ENCODE measurements at places on chromosomes 4 and X. TPM values are rescaled to one million over a fixed set of nuclear protein-coding genes. Genes with fewer than 3 reads are reported as not detected.

Gene MAGEB10
- total RNA-seq, result not detected

DNA sequence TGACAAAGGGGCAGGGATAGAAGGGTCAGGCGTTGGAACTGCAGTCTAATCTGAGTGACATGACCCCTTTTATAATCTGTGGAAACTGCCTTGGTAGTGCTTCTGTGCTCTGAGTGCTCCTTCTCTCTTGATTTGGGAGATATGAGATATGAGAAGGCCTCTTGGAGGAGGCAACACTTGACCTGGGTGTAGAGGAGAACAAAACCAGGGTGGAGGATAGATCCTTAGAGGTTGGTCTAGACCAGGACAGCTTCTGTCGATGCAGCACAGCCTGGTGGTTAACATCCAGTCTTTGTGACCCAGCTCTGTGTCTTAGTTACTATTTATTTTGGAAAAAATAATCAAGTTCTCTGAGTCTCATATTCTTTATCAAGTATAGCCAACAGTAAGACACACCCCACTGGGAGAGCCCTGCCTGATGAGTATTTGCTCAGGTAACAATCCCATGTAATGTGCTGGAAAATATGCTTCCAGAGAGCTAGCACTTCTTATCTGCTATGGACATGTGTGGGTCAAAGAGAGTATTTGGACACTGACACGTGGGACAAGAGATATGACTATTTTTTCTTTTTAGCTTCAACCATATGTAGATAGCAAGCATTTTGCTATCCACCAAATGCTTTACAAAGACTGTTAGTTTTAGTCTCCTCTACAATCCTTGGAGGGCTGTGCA is 9.1 kb downstream of the USP51 start:
- H3K4me1 ChIP-seq, result no peaks in the 10 kb centered on the region
- no peak overlapping the region for H3K27ac ChIP-seq
- no peak for DNase-seq
- no peak overlapping the region for H3K4me3 ChIP-seq
- no peaks in the 10 kb centered on the region for H3K27me3 ChIP-seq

DNA sequence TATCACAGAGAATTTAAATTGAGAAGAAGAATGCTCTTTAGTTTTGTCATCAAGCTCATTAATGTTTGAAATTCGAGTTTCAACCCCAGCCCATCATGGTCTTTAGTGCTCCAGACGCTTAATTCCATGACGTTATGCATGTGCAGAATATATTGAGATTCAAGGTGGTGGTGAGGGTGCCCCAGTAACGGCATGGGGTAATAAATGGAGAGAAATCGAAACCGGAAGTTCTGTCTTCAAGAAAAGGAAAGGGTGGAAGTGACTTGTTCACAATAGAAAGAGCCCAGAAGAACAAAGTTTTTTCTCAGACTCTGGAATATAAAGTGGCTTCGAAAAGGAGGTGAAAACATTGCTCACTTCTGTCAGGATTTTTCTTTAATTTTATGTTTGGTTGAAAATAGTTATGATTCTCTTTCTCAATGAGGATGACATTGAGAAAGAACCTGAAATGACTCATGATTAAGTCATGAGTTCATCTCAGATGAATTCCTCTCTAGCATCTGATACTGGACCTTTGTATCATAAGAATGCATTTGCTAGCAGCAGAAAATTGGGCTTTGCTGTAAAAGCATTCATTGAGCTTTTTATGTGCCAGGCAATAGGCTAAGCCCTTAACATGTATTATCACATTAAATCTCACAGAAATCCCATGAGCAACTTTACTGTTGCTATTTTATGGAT is 779 bp upstream of the DDX60L start:
- peak overlapping the region; percentile 94 for H3K27ac ChIP-seq
- H3K27me3 ChIP-seq, result no peaks in the 10 kb centered on the region
- peaks cover 37% of the 10 kb centered on the region for H3K4me1 ChIP-seq
- H3K36me3 ChIP-seq, result no peaks in the 10 kb centered on the region
- no peak for DNase-seq

DNA sequence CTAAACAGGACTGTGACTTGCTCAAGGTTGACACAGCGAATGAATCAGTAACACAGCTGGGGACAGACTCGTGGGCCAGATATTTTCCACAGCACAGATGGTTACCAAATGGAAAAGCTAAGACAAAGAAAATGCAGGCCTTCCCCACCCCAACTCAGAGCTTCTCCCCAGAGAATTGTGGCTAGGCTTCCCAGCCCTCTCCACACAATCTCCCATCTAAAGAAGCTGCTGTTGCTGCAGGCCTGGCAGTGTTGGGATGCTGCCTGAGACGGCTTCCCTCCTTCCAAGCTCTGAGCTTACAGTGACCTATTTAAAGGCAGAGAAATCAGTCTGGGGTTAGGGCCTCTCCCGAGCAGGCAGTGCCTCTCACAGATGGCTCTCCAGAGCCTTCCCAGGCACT is 46.5 kb upstream of the PGRMC1 start:
- no peak overlapping the region for H3K27ac ChIP-seq
- no peaks in the 10 kb centered on the region for H3K36me3 ChIP-seq
- DNase-seq, result no peak
- H3K27me3 ChIP-seq, result peaks cover 3% of the 10 kb centered on the region
- H3K4me3 ChIP-seq, result no peak overlapping the region

- no peak overlapping the region for H3K27ac ChIP-seq
- no peaks in the 10 kb centered on the region for H3K27me3 ChIP-seq
- no peak overlapping the region for H3K4me3 ChIP-seq
- peaks cover 7% of the 10 kb centered on the region for H3K36me3 ChIP-seq
- no peak for DNase-seq
Observed at GRCh38 chrX:150834695-150835094, 63.8 kb downstream of the CD99L2 start.

- H3K4me3 ChIP-seq, result no peak overlapping the region
- peaks cover 6% of the 10 kb centered on the region for H3K27me3 ChIP-seq
Observed at GRCh38 chr4:41485041-41485440, 52.9 kb upstream of the LIMCH1 start.

Gene PCSK1N
- 69.2 TPM for total RNA-seq

Gene P2RY4
- not detected for total RNA-seq

GRCh38 chrX:2608638-2609430 is 82.3 kb upstream of the CD99 start:
- H3K36me3 ChIP-seq, result peaks cover 3% of the 10 kb centered on the region
- H3K4me3 ChIP-seq, result peak overlapping the region; percentile 87
- H3K27ac ChIP-seq, result peak overlapping the region; percentile 27
- H3K4me1 ChIP-seq, result peaks cover 17% of the 10 kb centered on the region
- no peak for DNase-seq

DNA sequence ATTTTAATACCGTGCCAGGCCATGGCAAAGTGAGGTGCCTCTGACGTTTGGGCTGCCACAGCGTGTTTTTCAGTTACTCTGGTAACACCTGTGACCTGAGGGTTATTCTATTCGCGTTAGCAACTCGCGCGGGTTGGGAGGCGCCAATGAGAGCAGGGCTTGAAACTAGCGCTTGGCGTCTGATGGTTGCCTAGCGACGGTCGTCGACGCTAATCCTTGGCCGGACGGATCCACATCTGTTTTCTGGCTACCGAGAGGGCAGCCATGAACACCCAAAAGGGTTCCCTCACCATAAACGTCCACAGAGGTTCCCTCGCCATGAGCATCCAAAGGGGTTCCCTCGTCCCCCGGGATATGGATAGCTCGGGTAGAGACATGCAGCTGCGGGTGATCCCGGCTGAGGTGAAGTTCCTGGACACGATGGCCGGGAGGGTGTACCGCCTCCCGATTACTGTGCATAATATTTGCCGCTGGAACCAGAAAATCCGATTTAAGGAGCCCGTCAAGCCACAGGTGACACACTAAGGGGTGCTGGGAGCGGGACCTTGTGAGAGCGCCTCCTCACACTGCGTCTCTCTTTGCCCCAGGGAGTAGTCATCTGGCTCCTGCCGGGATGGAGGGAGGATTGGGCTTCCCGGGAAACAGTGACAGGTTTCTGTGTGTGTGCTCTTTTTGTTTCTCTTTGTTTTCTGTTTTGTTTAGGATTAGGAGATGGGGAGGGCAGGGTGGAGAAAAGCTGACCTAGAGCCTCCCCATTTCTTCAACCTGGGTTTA is at the start of gene CFAP47:
Gene CFAP47, plus strand, starts transcription at position 199 of the 774 bp plus-strand sequence. Its CDS starts 66 bp downstream, at position 265.
- H3K27ac ChIP-seq, result no peak within 1 kb of the TSS
- no peaks in the 10 kb centered on the region for H3K27me3 ChIP-seq
- H3K36me3 ChIP-seq, result no peaks in the 10 kb centered on the region

Gene RPL9
- 809 TPM for total RNA-seq

Gene IRS4
- total RNA-seq, result not detected

- peaks cover 12% of the 10 kb centered on the region for H3K27me3 ChIP-seq
- DNase-seq, result no peak
- H3K27ac ChIP-seq, result no peak overlapping the region
- H3K4me3 ChIP-seq, result no peak overlapping the region
Observed at GRCh38 chr4:87624698-87625097, 16.4 kb downstream of the DSPP start.

Gene FHDC1
- 8.9 TPM for total RNA-seq

DNA sequence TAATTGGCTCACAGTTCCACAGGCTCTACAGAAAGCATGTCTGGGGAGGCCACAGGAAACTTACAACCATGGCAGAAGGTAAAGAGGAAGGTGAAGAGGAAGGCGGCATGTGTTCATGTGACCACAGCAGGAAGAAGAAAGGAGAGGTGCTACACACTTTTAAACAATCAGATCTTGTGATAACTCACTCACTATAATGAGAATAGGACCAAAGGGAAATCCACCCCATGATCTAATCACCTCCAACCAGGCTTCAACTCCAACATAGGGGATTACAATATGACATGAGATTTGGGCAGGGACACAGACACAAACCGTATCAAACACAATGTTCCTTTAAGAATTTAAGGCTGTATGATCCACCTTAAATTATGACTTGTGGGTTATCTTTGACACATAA is 10.5 kb upstream of the PGM2 start:
- no peaks in the 10 kb centered on the region for H3K36me3 ChIP-seq
- no peak overlapping the region for H3K27ac ChIP-seq
- H3K4me1 ChIP-seq, result peaks cover 6% of the 10 kb centered on the region
- no peaks in the 10 kb centered on the region for H3K27me3 ChIP-seq

DNA sequence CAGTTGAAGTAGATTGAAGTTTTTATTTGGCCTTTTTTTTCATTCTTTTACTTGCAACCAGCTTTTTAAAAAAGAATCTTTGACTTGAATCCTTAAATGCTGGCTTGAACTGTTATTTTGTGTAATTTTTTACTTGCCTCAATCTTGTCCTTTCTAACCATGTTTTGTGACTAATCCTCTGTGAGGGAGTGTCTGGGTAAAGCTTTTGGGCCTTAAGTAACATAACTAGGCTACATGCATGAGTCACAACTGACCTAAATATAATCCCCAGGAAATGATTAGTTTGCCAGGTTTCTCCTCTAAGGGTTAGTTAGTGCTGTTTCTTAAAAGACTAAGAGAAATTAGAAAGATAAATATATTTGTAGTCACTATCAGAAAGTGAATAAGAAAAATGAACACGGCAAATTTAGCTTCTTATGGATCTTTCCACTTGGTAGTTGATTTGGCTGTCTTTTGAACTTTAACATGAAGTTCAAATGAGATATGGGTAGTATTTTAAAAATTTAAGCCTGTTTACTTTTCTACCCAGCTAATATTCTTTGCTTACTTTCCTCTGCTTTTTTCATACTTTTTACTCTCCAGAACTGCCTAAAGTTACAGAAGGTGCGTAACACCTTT is 13.0 kb downstream of the EXOC1 start:
- peak overlapping the region; percentile 10 for H3K4me3 ChIP-seq
- DNase-seq, result no peak

DNA sequence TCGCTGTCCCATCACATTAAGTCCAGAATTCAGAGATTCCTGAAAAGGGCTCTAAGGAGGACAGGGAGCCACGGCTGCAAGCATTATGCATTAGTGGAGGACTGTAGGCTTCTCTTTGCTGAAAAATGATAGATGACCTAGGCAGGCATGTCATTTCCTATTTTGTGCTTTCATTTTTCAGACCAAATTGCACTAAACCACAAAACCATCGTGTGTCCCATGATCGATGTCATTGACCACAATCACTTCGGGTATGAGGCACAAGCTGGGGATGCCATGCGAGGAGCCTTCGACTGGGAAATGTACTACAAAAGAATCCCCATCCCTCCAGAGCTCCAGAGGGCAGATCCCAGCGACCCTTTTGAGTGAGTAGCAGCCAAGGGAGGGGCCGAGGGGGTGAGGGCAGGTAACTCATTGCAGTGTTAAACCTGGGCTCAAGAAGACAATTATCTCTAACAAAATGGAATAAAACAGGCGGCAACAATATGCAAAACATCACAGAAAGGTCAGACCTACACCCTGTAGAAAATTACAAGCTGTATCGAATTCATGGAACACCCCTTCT is 355.2 kb upstream of the GALNT7 start:
- no peak overlapping the region for H3K27ac ChIP-seq
- H3K27me3 ChIP-seq, result peaks cover 12% of the 10 kb centered on the region
- no peaks in the 10 kb centered on the region for H3K4me1 ChIP-seq
- no peak overlapping the region for H3K4me3 ChIP-seq

DNA sequence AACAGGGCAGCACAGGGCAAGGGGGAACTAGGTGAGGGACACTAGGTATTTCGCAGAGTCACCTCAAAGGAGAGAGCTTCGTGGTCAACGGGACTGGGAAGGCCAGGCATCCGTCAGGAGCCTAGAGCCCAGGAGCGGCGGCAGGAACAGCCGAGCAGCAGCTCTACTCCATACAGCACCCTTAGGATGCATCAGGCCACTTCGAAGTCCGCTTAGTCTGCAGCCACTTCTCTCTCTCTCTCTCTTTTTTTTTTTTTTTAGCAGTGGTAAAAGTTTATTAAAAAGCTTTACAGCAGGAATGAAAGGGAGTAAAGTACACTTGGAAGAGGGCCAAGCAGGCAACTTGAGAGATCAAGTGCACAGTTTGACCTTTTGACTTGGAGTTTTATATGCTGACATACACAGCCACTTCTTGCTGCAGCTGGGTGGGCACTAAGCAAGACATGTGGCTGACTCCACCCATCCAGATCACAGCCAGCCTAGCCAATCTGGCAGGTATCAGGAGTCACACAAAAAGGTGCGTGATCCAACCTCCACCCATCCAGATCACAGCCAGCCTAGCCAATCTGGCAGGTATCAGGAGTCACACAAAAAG is 209.7 kb upstream of the RADX start:
- H3K27ac ChIP-seq, result no peak overlapping the region
- no peak for DNase-seq
- H3K4me3 ChIP-seq, result no peak overlapping the region
- H3K36me3 ChIP-seq, result no peaks in the 10 kb centered on the region

Gene CYSLTR1
- not detected for total RNA-seq

DNA sequence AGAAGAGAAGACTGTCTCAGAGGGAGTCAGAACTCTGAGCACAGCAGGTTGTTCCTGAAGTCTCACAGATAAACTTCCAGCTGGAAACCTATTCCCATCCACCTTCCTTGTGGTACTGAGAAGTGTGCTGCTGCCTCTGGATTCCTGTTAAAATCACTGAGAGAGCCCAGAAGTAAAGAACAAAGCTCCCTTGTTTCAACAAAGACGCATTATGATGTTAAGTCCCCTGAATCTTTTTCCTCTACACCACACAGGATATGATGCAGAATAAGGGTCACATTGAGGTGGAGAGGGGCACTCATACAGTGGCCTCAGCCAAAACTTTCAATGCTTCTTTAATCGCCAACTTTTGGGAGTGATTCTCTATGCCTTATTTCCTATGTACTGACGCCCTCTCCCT is 321.0 kb downstream of the OPHN1 start:
- H3K27ac ChIP-seq, result no peak overlapping the region
- H3K4me1 ChIP-seq, result peaks cover 3% of the 10 kb centered on the region
- no peaks in the 10 kb centered on the region for H3K27me3 ChIP-seq
- no peak overlapping the region for H3K4me3 ChIP-seq
- peaks cover 1% of the 10 kb centered on the region for H3K36me3 ChIP-seq

GRCh38 chr4:141497627-141498026 is 138.8 kb upstream of the IL15 start:
- no peak overlapping the region for H3K4me3 ChIP-seq
- no peaks in the 10 kb centered on the region for H3K36me3 ChIP-seq
- DNase-seq, result no peak
- peaks cover 2% of the 10 kb centered on the region for H3K27me3 ChIP-seq

Measured in chondrocyte (in vitro differentiated cells).